ENCODE measurements at places on chromosomes 1 and 21. TPM values are rescaled to one million over a fixed set of nuclear protein-coding genes. Genes with fewer than 3 reads are reported as not detected.

DNA sequence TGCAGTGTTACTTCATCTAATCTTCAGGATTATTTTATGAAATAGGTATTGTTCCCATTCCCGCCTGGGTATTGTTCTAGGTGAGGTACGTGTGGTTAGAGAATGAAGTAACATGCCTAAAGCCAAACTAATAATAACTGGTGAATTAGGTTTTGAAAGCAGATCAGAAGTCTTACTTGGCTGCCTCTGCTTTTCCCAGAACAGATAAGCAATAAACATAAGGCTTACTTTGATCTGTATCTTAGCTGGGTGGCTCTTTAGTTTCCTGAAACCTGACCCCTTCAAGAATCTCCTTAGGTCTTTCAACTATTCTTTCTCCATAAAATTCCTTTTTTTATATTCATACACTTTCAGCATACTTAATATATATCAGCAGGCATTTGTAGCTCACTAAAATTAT is 65.3 kb downstream of the VAV3 start:
- ATAC-seq, result no peak

GRCh38 chr1:213931836-213932235 is 55.9 kb upstream of the PROX1 start:
- no peak for ATAC-seq

Gene BRINP3
- total RNA-seq, result 12.7 TPM

GRCh38 chr1:30273456-30273855 is 449.9 kb downstream of the MATN1 start:
- no peak for ATAC-seq

DNA sequence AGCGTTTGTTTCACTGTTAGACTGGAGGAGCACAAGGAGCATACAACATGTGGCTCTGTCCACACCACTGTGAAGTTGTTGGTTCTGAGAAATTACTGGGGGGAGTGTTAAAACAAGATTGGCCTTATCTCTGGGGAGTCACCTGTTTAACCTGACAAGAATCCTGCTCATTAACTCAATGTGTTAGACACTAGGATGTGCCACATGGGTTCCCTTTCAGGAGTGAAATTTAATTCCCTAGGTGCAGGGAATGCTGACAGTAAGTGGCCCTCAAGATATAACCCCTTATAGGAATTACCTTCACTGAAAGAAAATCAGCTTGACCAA is 45.8 kb upstream of the WNT2B start:
- no peak for ATAC-seq

GRCh38 chr1:47940779-47941178 is 56.4 kb downstream of the TRABD2B start:
- no peak for ATAC-seq

DNA sequence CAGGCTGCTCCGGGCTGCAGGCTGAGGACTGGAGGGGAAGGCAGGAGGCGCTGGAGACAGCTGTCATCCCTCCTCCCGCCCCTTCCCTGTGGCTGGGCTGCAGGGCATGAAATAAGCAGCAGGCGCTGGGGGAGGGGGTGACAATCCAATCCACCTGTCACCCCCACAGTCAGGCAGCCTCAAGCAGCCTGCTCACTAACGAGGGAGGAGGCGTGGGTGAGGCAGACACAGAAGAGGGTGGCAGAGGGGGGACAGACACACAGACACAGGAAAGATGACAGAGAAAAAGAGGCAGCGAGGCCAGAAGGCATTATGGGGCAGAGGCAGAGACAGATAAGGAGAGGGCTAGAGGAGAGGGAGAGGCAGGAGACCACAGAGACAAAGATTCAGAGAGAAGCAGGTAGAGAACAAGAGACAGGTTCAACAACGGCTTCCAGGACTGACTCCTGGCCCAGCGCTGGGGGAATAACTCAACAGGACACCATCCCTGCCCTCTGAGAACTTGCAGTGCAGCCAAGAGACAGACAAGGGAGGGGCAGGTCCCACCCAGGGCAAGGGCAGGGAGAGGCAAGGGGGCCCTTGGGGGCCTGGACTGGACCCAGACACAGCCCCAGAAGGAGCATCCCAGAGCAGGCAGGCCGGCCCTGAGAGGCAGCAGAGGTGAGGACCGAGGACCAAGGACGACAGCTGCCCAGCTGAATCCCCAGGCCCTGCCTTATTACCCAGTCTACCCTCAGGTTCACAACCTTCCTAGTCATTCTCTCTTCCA is 11.2 kb downstream of the MEF2D start:
- peak; percentile 51 for ATAC-seq

DNA sequence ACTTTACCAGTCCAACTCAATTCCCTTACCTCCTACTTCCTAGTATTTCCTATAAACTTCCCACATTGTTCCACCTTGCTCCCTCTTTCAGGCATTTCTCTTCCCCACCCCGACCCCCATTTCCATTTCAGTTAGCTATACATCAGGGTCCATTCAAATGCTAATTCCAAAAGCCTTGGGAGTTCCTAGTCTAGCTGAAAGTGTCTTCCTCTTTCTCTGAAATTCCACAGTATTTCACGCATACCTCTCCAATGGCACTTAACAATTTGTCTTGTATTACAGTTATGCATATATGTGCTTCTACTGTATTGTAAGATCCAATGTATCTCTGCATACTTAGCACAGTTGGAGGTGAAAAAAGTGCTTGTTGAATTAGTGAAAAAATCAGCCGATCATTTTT is 94.9 kb downstream of the ZNF644 start:
- ATAC-seq, result no peak

Gene FAM43B
- total RNA-seq, result 0.93 TPM

- no peak for ATAC-seq
These were observed 183.9 kb downstream of the CAMTA1 start for GRCh38 chr1:6969106-6969505.

DNA sequence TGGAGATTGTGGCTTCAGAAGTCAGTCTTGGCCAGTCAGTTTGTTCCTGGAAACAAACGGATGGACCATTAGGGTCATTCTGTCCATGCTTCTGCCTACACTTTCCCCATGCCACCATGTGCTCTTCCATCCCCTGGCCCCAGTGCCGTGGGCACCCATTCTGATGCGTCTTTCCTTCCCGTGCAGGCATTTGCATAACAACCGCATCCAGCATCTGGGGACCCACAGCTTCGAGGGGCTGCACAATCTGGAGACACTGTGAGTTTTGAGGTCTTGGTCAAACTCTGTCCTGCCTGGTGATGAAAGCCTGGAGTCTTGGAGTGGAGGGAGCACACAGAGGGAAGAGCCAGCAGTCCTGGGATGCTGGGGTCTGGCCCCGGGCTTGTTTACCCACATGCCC is 61.1 kb downstream of the UBE2T start:
- no peak for ATAC-seq

GRCh38 chr1:145997016-145997717 is 788 bp upstream of the TXNIP start:
- peak; percentile 30 for ATAC-seq

Gene SYTL1
- total RNA-seq, result 4.8 TPM

DNA sequence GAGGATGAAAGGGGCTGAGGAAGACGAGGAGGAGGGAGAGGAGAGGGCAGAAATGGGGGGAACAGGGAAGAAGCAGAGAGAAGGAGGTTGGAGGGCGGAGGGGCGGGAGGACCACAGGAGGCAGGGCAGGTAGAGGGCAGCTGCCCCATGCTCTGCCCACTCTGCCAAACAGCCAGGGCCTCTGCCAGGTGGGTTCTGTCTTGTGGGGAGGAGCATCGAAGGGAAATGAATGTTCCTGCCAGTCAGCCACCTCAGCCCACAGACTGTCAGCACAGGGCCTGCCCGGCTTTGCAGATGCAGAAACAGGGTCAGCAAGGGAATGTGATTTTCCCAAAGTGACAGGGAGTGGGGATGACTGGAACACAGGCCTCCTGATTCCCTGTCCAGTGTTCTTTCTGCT is 82.6 kb downstream of the GRIK3 start:
- no peak for ATAC-seq

Gene USH2A
- total RNA-seq, result not detected

Gene TFF2
- not detected for total RNA-seq

DNA sequence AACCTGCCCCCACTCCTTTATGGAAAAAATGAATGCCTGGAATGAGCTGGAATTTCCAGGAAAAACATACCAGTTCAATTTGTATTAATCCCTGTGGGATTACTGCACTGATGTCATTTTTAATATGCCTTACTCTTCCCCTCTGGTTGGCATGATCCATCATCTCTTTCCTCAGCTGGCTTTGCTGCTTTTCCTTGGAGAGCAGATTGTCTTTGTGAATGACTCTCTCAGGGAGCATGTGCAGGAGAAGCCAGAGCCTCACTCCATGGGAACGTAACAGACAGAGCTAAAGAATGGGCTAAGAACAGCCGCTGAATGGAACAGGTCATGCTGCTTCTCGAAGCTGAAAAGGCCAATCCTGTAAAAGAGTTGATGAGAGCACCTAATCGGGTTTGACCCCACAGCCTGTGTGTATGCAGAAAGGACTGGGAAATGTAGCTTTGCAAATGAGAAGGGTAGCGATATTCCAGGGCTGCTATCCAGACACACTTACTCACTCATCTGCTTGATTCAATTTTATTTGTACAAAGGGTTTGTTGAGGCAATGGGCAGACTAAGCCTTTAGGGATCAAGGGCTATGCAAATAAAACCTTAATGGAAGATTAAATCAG is 20.7 kb downstream of the PHC2 start:
- ATAC-seq, result peak; percentile 13

- no peak for ATAC-seq
These were observed 44.3 kb downstream of the GPATCH2 start for GRCh38 chr1:217586586-217586985.

- no peak for ATAC-seq
These were observed 18.7 kb upstream of the DPH5 start for GRCh38 chr1:101044259-101044658.

DNA sequence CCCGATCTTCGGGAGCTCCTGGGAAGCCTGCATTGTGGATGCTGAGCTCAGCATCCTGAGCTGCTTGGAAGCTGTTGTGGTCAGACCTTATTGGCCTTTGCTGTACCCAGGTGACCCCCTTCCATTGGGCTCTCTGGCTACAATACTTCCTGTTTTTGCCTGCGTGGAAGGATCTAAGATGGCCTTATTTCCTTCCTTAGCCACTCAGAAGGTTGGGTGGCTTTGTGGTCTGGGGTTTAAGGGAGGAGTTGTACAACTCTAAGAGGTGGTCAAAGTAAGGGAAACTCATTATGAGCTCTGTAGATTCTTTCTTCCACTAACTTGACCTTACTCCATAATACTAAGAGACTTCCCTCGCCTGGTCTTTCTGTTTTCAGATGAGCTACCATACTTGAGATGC is 17.7 kb downstream of the PFKFB2 start:
- no peak for ATAC-seq

GRCh38 chr1:41895552-41895951 is 23.2 kb downstream of the HIVEP3 start:
- ATAC-seq, result no peak

GRCh38 chr1:61141288-61142042 is 59.1 kb downstream of the NFIA start:
- no peak for ATAC-seq

- ATAC-seq, result peak; percentile 48
These were observed 433.1 kb upstream of the KAZN start for GRCh38 chr1:14165371-14165801.

DNA sequence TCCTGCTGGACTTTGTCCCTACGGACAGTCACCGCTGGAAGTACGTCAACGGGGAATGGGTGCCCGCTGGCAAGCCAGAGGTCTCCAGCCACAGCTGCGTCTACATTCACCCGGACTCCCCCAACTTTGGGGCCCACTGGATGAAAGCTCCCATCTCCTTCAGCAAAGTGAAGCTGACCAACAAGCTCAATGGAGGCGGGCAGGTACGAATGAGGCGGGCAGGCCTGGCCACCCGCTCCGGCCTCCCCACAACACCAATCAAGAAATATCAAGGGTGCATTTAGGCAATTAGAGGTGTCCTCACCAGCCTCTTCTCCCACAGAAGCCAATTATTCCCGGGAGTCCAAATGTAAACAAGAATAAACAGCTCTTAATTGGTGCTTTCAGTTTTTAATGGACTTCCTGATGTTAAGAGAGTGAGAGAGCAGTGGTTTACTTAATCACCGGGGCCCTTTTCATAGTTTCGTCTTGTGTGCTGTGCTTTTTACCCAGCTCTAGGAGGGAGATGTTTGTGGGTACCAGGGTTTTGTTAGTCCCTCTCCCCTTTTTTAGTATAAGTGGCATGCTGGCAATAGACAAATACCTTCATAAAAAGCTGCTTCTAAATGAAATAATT is 10.7 kb downstream of the TBX19 start:
- no peak for ATAC-seq

DNA sequence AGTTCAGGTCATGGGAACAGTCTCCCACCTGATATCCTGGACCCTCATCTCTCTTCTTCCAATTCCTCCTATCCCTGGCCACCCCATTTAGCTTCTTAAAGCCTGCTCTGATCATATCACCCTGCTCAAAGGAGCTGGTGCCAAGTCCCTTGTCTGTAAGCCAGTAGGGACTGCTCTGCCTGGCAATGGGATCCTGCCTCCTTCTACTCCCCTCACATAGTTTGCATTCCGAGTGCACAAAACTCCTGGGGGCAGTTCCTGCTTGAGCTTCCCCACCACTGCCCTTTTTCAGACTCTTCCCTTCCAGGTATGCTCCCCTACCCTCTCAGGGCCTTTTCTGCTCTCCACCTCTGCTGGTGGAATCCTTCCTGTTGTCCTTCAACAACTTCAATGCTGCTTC is 48.1 kb downstream of the NGF start:
- ATAC-seq, result no peak

Gene CLDN14
- 0.15 TPM for total RNA-seq

- no peak for ATAC-seq
These were observed 227.1 kb downstream of the GRIK3 start for GRCh38 chr1:36807262-36807661.

DNA sequence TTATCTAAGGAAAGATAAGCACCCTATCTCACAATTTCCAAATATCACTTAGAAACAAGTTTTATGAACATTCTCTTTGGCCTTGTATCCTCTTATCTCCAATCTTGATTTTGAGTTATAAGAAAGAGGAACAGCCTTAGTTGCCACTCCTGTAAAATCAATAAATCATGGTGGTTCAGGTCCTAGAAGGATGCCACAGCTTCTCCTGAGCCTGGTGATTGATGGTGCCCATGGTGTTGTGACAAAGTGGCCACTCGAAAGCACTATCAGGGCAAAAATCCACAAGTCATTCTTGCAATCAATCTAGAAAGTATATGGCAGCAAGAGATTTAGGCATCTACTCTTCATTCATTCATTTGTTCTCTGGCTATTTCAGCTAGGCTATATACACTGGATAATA is 27.8 kb downstream of the GBP6 start:
- no peak for ATAC-seq

DNA sequence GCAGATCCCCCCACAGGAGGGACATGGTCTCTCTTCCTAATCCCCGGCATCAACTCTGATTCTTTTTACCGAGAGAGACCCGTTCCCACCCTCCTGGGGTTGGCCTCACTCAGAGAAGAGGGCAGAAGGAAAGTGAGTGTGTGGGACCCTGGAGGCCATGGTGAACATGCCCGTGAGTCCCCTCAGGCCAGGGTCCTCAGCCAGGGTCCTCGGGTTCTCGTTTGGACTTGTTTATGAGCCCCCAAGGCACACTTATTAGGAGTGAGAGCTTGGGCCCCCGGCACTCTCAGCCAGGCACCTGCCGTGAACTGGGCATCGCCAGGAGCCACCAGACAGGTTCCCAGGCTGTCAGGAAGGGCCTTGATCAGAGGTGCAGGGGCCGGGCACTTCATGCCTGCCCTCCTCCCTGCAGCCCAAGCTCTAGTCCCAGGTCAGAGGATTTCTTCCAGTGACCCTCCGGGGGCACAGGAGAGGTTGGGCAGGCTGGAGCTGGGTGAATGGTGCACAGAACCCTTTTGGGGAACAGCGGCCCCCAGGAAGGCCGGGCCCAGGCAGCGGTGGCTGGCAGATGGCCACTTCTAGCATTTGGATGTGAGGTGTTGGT is 122.6 kb downstream of the CRYAA start:
- no peak for ATAC-seq

GRCh38 chr1:239276051-239276450 is 110.3 kb upstream of the CHRM3 start:
- no peak for ATAC-seq

Measured in gastroesophageal sphincter (tissue), 4 donors.